Stimulated activated CD4-positive, alpha-beta T cell treated with anti-CD3 and anti-CD28 coated beads, Interleukin-1b, Interleukin-23, amount 100 ng/mL, for 48 hours (primary cell): ENCODE measurements at places on chromosomes 3 and 15.
A peak's percentile ranks its signal among the peaks of the same experiment; 100 is the strongest.

GRCh38 chr3:127817406-127817841 is 4.9 kb downstream of the MGLL start:
- DNase-seq, result no peak

DNA sequence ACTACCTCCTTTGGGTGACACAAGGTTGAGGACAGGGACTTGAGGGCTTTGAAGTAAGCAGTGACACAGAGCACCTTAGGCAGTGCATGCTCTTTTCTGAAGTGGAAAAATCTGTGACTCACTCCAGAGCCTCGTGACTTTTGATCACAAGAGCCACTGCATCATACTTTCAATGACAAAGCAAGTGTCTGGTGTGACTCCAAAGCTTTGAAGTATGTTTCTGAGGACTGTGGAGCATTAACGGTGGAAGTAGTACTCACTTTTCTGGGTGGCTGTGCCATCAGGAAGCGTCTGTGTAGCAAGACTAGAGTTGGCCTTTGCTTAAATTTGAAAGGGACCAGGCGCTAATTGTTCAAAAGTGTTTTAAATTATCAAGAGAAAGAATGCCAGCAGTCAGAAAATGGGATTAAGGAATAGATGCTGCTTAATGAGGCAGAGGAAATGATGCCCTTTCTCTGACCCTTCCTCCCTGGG is 210.7 kb upstream of the TRIM42 start:
- DNase-seq, result peak; percentile 37

- no peak for DNase-seq
Observed at GRCh38 chr3:86702381-86702958, 288.5 kb downstream of the VGLL3 start.

GRCh38 chr3:13528217-13528867 is 20.6 kb upstream of the FBLN2 start:
- DNase-seq, result no peak

GRCh38 chr3:171088496-171088895 is 62.0 kb upstream of the SLC2A2 start:
- no peak for DNase-seq

DNA sequence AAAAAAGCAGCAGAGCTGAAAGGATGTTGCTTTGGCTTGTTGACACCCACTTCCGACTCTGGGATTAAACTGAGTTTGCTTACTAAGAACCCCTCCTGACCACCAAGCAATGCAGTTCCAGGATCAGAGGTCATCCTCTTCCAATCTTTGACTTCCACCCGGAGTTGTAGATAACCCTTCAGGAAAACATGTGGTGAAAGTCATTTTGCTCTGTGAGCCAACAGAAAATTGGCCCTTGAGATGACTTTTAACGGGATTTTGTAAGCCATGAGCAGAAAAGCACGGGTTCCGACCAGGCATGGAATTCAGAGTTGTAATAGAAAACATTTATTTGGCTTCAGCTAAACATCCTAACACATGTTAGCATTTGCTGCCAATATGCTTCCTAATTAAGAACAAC is 171.6 kb upstream of the NR2F2 start:
- DNase-seq, result no peak

GRCh38 chr3:137062250-137062649 is 104.5 kb downstream of the IL20RB start:
- DNase-seq, result no peak

DNA sequence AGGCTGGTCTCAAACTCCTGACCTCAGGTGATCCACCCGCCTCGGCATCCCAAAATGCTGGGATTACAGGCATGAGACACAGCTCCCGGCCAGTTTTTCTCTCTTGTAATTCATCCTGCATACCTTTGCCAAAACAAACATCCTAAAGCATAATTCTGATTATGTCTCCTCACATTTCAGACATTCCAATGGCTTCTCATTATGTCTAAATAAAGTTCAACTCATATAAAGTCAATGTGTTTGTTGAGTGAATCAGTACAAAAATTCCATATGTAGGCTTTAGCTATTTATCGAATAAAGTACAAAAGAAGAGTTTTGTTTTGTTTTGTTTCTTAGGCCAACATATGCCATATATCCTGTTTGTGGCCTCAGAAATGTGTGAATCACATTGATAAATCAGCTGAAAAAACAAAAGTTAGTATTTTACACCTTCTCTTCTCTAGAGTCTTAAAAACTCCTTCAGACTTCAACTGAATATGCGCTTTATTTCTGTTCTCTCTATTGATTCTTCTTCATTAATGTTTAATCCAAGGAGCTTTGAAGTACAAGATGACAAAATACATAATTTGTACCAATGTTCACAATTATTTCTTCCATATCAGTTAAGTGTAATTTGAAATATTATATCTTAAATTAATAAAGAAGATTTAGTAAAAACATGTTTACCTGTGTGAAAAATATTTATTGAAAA is 165.8 kb downstream of the MECOM start:
- DNase-seq, result no peak
